Osteocyte (in vitro differentiated cells): ENCODE measurements at places on chromosomes 2 and 18. TPM values are rescaled to one million over a fixed set of nuclear protein-coding genes. Genes with fewer than 3 reads are reported as not detected.

DNA sequence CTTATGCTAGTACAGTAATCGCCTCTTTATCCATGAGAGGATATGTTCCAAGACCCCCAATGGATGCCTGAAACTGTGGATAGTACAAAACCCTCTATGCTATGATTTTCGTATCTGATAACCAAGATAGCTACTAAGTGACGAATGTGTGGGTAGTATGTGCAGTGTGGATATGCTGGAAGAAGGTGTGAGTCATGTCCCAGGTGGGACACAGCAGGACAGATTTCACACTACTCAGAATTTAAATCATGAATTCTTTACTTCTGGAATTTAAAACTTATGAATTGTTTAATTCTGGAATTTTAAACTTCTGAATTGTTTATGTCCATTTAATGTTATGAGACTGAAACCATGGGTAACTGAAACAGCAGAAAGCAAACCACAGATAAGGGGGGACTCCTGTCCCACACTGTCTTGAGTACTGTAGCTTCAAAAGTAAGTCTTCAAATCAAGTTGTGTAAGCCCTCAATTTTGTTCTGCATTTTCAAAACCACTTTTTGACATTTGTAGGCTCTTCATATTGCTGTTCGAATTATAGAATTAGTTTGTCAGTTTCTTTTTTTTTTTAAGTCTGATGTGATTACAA, 116.0 kb downstream of the LTBP1 start:
- H3K4me1 ChIP-seq, result peaks cover 38% of the 10 kb centered on the region
- H3K4me3 ChIP-seq, result no peak overlapping the region
- peaks cover 2% of the 10 kb centered on the region for H3K36me3 ChIP-seq
- no peaks in the 10 kb centered on the region for H3K27me3 ChIP-seq
- no peak for DNase-seq

The CAPN14 gene
- total RNA-seq, result 0.13 and 0.24 TPM in 2 replicates

DNA sequence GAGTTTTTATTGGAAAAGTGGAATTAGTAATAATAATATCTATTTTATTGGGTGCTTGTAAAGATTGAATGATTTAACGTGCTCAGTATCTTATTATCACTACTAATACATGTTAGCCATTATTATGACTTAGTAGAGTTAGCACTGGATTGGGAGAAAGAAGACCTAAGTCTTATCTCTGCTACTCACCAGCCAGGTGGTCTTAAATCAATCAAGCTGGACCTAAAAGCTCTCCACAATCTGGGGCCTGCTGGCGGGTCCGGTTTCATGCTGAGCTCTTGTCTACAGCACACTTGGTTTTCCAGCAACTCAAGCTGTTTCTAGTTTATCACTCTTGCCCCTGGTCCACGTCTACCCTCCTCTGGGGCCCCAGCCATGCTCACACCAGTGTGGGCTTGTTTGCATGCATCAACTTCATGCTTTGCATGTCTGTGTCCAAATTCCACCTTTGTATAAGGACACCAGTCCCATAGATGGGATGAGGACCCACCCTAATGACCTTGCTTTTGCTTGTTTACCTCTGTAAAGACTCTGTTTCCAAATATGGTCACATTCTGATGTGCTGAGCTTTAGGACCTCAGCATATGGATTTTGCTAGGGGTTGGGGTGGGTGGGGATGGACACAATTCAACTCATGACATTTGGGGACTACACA, 363.1 kb downstream of the LPIN1 start:
- no peaks in the 10 kb centered on the region for H3K27me3 ChIP-seq
- H3K36me3 ChIP-seq, result no peaks in the 10 kb centered on the region
- peaks cover 55% of the 10 kb centered on the region for H3K4me1 ChIP-seq
- peak overlapping the region; percentile 31 for H3K27ac ChIP-seq

The MGAT4A gene
- 0.38 TPM in 1 of 2 replicates, not detected in the other for total RNA-seq

DNA sequence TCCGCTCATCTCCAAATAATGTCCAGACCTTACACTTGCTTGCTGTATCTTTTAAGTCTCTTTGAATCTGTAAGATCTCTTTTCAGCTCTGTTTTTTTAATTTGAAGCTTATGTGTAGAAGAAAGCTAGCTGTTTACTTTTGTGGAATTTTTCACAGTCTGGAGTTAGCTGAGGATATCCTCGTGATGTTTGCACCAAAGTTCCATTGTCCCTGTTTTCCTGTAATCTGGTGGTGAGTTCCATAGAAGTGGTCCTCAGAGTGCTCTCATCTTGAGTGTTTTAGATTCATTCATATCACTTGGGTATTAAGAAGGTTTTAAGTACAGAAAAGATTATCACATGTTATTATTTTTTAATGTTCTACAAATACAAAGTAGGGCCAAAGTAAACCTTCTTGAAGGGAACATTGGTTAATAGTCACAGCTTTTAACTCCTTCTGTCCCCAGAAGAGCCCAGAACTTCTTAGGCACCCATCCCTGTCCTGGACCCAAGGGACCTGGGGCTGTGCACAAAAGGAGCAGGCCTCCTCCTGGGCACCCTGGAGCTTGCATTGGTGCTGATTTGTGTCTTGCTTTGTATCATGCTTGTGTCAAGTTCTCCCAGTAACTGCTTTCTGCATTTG, 15.0 kb downstream of the MLPH start:
- H3K27me3 ChIP-seq, result no peaks in the 10 kb centered on the region
- peaks cover 17% of the 10 kb centered on the region for H3K36me3 ChIP-seq
- peak overlapping the region; percentile 89 for H3K27ac ChIP-seq
- H3K4me3 ChIP-seq, result no peak overlapping the region

- H3K4me3 ChIP-seq, result no peak overlapping the region
- H3K36me3 ChIP-seq, result peaks cover 14% of the 10 kb centered on the region
- no peaks in the 10 kb centered on the region for H3K27me3 ChIP-seq
- H3K27ac ChIP-seq, result no peak overlapping the region
- H3K4me1 ChIP-seq, result peaks cover 8% of the 10 kb centered on the region
- no peak for DNase-seq
These were observed 59.9 kb downstream of the MSH6 start for GRCh38 chr2:47842846-47843245.

DNA sequence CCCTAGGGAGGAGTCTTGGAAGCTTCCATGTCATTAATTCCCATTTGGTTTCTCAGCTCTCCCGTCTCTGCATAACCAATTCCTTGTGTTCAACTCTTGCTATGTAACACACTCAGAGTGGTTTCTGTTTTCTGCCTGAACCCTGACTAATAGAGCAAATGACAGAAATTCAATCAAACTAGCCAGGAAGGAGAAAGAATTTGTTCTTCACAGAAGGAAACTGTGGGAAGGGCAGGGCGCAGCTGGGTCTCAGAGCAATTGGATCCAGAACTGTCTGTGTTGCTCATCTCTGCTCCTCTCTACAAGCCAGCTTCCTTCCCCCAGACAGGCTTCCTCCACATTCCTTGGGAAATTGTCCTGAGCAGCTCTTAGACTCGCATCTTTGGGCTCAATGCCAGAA, 269.8 kb downstream of the TNS1 start:
- peak overlapping the region; percentile 47 for H3K27ac ChIP-seq
- no peak overlapping the region for H3K4me3 ChIP-seq

The SF3B6 gene
- total RNA-seq, result 89.5 and 91.4 TPM in 2 replicates

DNA sequence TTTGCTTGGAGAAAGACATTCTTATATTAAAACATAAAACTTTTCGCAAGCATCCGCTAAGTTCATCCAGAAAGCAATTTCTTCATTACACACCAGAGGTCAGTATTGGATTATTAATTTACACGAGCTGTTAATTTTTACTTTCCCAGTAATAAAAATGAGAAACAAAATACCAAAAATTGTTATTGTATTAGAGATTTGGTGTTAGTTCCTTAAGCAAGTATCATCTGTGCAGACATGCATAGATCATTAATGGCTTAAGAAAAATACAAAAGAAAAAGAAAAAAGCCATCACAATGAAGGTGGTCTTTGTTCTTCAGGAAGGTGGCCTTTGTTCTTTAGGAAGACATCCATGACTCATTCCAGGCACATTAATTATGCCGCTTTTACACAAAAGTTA, 53.6 kb upstream of the HNMT start:
- no peak for DNase-seq
- H3K4me3 ChIP-seq, result no peak overlapping the region
- peaks cover 43% of the 10 kb centered on the region for H3K27me3 ChIP-seq
- no peaks in the 10 kb centered on the region for H3K36me3 ChIP-seq
- H3K27ac ChIP-seq, result no peak overlapping the region
